Hippocampal formation (tissue), 2 donors: ENCODE measurements at places on chromosomes 5 and 9.

DNA sequence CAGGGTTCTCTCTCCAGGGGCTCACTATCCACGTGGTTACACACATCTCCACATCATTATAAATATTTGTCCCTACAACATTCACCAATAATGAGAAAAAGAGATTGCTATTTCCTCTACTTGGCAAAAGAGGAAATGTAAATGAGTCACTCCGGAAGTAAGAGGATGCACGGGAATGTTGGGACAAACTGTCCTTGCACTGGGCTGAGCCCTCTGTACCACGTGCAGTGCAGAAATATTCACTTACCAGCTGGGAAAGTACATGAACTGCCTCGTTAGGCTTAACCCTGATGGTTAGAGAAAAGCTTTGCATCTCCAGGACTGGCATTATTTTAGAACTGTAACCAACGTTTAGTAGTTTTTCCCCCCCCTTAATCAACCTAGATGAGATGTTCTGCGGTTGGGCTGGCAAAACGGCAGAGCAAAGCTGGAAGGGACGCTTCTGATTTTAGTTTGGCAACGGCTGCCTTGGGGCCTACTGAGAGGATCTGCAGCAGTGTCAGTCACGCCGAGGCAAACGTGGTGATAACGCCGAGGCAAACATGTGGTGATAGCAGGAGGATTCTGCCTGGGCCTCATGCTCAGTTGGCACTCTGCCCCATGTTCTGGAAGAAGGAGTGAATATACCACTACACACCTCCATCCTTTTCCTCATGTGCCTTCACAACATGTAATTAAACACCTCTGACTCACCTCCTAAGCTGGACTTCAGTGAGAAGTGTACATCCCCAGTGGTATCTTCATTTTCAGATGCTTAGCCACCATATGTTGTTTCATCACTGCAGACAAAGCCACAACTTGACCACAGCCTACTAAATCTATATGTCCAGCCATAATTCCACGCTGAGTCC, 661.4 kb upstream of the KLF4 start:
- no peak for DNase-seq

DNA sequence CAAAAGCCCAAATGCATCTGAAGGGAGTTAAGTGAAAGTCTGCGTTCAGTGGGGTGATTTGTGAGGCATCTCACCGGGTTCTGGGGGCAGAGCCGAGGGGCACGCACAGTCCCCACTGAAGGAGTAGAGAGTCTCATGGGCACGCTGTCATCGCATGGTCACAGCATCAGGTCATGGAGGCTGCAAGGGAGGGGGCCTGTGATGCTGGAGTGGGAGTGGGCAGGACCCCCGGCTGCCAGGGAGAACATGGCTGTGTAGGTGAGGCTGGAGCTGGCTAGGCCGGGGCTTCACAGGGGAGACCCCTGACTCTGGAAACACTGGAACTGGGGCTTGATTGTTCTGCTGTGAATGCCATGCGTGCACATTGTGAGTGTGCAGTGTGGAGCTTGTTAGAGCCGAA, 360.5 kb downstream of the IRX2 start:
- no peak for DNase-seq

DNA sequence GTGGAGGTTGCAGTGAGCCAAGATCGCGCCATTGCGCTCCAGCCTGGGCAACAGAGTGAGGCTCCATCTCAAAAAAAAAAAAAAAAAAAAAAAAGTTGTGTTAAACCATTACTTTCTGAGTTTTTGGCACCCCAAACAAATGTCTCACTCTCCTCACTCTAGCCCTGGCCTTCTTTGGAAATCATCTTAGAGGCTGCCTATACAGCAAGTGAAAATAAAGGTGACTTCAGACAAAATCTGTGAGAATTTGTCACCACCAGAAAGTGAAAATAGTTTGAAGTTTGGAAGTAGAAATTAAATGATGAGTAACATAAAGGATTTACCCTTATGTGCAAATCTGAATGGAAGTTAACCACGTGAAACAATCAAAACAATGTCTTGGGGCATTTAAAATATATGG, 7.2 kb upstream of the ZNF131 start:
- DNase-seq: no peak

DNA sequence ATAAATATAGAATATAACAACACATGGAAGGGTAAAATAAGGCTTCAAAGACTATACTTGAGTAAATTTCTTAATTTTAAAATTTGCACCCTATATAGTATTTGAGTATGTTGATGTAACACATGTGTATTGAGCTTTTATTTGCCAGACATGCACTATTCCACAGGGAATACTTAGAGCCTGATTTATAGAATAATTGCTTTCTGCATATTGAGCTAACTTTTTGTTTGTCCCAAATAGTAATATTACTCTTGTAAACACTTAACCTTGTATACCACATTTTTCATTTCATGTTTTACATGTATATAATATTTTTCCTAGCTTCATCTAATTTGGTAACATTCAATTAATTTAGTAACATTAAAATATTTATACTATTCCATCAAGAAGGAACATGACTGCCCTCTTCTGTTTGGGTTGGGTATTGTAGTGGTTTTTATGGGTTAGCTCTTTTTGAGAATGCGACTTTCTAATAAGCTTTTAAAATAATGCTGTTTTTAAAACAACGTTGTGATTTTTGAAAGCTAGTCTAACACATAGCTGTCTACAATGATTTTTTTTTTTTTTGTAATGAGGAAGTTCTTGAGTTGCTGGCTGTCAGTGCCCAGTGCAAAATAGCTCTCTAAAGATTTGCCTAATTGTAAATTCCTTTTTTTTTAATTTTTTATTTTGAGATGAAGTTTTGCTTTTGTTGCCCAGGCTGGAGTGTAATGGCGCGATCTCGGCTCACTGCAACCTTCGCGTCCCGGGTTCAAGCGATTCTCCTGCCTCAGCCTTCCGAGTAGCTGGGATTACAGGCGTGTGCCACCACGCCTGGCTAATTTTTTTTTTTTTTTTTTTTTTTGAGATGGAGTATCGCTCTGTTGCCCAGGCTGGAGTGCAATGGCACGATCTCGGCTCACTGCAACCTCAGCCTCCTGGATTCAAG, 4.8 kb downstream of the SUB1 start:
- peak; percentile 37 for DNase-seq

GRCh38 chr5:150114102-150114641, 27.8 kb upstream of the CSF1R start:
- DNase-seq: no peak

- DNase-seq: no peak
Observed at GRCh38 chr5:60668686-60669304, 31.2 kb downstream of the DEPDC1B start.

DNA sequence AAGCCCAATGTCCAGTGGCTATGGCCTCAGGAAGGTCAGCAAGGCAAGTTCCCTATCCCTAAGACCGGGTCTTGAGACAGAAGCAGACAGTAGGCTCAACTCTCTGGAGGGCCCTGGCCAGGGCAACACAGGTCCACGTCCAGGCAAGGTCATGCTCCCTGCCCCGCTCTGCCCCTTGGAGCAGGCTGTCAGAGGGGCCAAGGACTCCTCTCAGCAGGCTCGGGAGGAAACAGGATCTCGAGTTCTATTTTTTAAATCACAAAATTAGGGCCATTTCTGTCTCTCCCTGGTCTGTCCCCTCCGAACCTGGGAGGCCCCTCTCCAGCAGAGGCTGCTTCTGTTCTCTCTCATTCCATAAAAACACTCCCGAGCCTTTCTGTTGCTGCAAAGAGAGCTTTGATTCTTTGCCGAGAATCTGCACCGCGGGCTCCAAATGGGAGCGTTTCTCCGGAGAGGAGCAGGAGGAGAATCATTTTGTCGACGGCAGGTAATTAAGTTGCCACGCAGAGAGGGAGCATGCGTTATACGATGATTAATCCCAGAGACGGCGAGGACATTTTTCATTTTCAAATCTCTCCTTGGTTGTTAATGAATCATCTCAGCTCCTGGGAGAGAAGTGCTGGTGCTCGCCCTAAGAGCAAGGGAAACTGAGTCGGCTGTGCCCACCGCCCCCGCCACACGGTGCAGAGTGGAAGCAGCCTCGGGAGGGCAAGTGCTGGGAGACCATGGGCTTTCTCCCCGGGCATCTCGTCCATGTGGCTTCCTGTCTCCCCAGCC, 24.5 kb upstream of the FCN1 start:
- DNase-seq: no peak

- no peak for DNase-seq
Observed at GRCh38 chr5:76579166-76579937, 43.9 kb downstream of the F2RL2 start.

DNA sequence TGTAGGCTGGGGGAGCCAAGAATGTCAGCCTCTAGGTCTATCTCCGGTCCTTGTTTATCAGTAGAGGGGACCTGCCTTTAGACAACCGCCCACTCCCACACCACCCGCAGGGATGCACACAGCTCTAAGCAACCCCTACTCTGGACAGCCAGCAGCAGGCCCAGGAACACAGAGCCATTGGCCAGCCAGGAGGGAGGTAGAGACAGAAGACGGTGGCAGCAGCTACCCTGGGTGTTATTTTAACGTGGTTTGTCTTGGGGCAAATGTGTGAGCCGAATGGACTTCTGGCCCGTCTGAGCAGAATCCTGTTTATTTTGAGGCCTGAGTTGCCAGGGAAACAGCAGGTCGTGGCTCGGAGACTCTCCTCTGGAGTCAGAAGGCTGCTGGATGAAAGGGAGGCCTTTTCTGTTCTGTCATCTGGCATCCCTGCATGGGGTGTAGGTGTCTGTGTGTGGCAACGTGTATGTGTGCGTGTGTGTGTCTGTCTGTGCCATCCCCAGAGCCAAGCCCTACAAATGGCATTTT, 382 bp upstream of the FGF1 start:
- DNase-seq: peak; percentile 73

- DNase-seq: no peak
Observed at GRCh38 chr9:130300739-130301138, 35.2 kb downstream of the HMCN2 start.

DNA sequence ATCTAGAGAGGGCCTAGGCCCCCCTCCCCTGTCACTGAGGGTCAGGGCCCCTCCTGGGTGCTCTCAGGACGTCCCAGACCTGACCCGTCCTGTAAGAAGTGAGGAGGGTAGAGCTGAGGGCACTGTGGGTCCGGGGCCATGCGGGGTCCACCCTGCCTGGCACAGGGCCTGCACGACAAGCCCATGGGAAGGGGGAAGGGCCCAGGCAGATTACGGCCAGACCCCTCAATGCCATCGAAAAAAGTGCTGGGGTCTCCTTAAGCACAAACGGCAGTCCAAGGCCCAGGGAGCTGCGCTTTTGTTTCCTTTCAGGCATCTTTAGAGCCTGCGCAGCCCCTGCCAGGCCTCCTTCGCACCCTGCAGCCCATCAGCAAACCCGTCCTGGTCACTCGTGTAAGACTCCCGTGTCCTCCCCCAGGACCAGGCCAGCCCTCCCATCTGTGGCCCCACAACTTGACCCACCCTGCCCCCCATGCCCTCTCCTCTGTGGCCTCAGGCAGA, 4.4 kb upstream of the EXOC3 start:
- DNase-seq: no peak

DNA sequence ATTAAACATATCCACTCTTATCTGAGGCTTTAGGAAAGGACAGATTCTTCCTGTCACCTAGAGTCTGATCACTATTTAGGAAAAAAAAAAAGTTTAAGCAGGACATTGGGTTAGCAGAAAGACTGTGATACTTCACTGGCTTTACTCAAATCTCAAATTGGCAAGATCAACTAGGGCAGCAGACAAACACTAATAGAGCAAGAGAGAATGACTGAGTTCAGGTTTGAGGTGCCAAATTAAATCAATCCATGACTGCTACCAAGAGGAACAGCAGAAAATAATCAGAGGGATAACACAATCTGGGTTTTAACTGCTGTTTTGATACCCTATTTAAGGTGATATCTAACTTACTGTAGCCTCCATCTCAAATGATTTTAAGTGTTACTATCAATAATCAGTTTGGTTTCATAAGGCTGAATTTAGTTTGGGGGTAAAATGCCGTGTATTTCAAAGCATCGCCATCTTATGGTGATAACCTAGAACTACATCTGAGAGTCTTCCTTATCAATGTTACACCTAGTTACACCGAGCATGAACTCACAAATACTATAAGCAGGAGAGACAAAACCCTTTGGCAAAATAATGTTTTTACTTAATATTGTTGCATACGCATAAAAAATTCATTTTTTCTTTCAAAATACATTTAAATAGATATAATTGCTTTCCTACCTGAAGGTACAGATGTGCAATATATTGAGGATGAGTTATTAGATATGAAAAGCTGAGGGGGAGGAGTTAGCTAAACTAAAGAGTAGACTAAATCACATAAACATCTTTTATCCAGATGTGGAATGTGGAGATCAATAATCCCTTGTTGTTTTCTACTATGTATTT, 286.4 kb upstream of the CDH12 start:
- DNase-seq: no peak

DNA sequence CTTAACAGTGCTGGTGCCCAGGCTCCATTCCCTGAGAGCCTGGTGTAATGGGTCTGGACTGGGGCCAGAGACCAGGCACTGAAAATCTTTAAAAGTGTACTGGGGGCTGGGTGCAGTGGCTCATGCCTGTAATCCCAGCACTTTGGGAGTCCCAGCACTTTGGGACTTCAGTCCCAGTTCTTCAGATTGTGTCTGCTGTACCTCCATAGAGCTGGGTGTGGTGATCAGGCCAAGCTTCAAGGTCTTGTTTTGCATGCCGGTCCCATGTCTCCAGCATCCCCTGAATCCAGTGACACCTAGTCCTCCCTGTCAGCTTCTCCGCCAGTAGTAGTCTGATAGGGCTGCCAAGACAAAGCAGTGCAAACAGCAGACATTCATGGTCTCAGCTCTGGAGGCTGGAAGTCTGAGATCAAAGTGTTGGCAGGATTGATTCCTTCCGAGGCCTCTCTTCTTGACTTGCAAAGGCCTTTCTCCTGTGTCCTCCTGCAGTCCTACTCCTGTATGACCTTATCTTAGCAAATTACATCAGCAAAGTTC, 108.2 kb downstream of the SYK start:
- no peak for DNase-seq

GRCh38 chr9:108812396-108813025, 43.3 kb downstream of the ACTL7B start:
- DNase-seq: no peak

GRCh38 chr5:119355244-119355638, 578 bp upstream of the TNFAIP8 start:
- DNase-seq: no peak

- no peak for DNase-seq
Observed at GRCh38 chr5:125179612-125180011, 433.2 kb upstream of the ZNF608 start.

DNA sequence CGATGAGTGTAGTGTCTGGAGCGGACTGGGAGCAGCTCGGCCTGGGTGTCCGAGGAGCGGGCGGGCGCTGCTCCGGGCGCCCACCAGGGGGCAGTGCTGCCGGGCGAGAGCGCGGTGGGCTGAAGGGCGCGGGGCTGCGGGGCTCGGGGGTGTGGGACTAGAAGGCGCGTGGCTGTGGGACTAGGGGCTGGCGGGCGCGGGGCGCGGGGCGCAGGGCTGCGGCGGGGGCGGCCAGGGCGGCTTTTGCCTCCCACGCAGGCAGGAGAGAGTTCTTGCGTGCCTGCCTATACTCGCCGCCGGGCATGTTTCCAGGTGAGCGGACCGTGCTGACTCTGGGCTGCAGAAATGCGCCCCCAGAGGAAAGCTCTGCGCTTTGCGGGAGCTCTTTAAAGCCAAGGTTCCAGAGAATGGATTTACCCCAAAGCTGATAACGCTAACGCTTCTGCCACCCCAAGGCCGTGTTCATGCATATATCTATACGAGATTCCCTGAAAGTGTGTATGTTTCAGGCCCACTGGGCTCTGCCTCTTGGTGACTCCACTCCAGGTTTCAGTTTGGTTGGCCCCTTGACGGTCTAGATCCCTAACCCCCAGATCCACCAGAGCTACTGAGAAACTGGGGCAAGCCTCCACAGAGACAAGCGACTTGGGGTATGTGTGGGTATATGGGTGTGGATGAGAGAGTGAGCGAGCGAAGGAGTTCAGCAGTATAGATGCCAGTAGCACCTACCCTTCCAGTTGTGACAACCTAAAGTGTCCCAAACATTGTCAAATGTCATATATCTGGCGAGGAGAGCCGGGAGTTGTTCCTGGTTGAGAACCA, 56.2 kb downstream of the ACER2 start:
- peak; percentile 21 for DNase-seq
